ENCODE measurements at places on chromosomes 2 and 18.

- DNase-seq = no peak
Observed at GRCh38 chr2:235419996-235420395, 73.8 kb upstream of the AGAP1 start.

DNA sequence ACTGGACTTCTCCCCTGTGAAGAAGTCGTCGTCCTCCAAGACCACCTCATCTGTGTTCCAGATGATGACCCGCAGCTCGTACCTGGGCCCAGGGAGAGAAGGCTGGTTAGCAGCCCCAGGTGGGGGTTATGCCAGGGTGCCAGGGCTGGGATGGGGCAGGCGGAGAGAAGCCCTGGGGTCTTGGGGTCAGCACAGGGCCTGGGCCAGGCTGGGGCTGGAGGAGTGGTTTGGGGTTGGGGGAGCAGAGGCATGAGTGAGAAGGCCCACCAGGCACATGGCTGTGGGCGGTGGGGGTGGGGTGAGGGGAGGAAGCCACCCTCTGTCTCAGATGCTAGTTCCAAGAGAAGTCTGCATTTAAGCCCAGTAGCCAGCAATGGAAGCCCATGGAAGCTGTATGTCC, 15.8 kb downstream of the OTOF start:
- DNase-seq = no peak

- no peak for DNase-seq
Observed at GRCh38 chr2:32611366-32611765, 16.5 kb upstream of the TTC27 start.

DNA sequence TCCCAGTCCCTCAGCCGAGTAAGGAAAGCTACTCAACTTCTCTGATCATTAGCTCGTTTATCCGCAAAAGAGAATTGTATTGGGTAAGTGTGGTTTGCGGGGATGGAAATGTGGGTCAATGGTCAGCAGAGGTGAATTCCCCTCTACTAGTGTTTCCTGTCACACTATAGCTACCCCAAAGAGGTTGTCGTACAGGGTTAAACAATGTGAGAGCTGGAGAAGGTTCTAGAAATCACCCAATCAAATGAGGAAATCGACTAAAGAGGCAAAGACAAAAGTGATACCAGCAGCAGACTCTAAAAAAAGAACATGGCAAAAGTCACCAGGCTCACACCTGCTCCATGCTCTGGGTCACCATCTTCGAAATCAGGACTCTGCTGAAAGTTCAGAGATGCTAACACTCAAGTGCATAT, 144.7 kb upstream of the ITGA4 start:
- DNase-seq = no peak

GRCh38 chr2:143132355-143132754, 3.1 kb downstream of the ARHGAP15 start:
- no peak for DNase-seq

GRCh38 chr2:167939514-167940345, 307.7 kb downstream of the STK39 start:
- no peak for DNase-seq

DNA sequence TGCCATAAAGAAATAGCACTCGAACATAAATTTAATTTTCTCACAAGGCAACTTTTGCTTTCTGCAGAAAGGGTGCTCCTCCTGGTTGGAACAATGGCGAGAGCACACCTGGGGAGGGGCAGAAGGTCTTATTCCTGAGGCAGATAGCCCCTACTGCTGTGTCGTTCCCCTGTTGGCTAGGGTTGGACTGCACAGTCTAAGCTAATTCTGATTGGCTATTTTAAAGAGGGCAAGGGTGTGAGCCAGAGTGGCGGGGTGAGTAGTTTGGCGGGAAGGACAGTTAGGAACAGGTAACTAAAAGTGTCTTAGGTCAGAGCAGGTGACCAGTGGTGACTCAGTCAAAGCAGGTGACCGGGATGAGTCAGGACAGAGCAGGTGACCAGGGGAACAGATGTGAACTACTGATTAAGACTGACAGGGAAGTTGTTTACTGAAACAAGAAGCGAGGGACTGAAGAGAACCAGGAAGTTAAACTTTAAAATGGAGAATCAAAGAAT, 49.7 kb upstream of the AGAP1 start:
- DNase-seq = no peak

DNA sequence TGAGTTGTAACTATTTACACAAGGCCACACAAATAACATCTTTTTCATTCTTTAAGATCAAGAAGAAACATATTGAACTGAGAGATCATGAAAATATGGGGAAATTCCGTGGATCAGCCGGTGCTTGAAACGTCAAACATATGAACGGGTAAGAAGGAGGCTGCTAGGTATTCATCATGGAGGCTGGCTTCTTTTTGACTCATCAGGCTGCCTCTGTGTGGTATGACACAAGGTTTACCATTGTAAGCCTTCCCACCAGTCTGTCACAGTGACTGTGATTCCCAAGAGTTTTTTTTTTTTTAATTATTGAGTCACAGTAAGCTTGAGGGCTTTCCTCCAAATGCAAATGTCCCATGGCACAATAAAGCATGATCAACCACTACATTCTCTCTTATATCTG, 506.9 kb downstream of the BCL11A start:
- DNase-seq = no peak

DNA sequence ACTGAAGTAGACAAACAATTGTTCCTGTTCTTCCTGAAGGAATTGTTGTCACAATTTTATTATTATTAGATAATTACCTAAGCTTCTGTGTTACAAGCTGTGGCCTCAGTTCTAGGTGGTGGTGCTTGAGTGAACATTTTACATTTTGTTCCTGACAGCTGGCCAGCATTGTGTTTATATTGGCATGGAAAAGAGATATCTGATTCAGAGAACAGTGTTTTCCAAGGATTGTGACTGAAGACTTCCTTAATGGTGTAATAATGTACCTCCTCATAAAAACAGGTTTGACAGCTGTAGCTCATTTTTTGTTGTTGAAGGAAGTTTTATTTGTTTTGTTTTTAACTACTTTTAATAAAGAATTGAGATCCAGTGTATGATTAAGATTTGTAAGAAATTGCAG, 95.2 kb downstream of the EPB41L5 start:
- DNase-seq = no peak

DNA sequence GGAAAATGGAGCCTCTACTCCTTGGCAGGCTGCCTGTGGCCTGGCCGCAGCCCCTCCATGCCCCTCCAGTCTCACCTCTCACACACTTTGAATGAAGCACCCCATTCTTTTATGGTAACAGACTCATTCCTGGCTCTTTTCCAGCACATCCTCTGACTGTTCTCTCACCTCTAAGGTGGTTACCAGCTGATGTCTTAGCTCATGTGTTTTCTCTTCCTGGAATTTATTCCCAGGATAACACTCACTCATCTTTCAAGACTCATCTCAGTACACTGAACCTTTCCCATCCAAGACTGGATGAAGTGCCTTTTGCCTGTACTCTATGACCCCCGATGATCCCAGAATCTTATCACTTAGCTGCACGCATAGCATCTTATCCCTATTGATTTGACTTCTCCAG, 50.6 kb downstream of the SLC9A4 start:
- DNase-seq = no peak

GRCh38 chr2:222878301-222878876, 17.6 kb downstream of the ACSL3 start:
- DNase-seq = no peak

GRCh38 chr2:9765611-9766531, 77.4 kb upstream of the TAF1B start:
- no peak for DNase-seq

- DNase-seq = no peak
Observed at GRCh38 chr18:49628119-49628518, 66.3 kb downstream of the LIPG start.

Measured in stimulated activated CD4-positive, alpha-beta T cell treated with anti-CD3 and anti-CD28 coated beads, Interleukin-4, amount 100 ng/mL, for 4 hours (primary cell).